ENCODE measurements at places on chromosomes 1 and 21. TPM values are rescaled to one million over a fixed set of nuclear protein-coding genes. Genes with fewer than 3 reads are reported as not detected.

DNA sequence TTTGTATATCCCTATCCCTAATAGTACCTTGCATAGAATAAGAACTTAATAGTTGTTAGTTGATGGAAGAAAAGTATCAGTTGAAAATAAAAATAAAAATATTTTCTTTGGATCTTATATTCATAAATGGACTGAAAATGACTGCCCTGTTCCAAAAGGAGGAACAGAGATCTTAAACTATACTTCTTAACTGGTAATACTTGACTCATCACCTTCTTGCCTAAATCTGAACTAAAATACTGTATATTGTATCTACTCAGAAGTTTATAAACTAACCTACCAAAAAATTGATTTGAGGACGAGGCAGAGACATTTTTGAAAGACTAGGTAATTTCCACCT lies 178.8 kb downstream of the SYT2 start:
- DNase-seq: no peak

GRCh38 chr1:174297351-174297750 lies 138.0 kb downstream of the RABGAP1L start:
- no peak for DNase-seq

GRCh38 chr1:20666804-20667203 lies 5.6 kb upstream of the DDOST start:
- DNase-seq: peak; percentile 68

GRCh38 chr1:218294546-218294945 lies 9.5 kb downstream of the RRP15 start:
- DNase-seq: no peak

- peak; percentile 87 for DNase-seq
Measured at GRCh38 chr1:169692756-169693460, 18.5 kb downstream of the SELL start.

DNA sequence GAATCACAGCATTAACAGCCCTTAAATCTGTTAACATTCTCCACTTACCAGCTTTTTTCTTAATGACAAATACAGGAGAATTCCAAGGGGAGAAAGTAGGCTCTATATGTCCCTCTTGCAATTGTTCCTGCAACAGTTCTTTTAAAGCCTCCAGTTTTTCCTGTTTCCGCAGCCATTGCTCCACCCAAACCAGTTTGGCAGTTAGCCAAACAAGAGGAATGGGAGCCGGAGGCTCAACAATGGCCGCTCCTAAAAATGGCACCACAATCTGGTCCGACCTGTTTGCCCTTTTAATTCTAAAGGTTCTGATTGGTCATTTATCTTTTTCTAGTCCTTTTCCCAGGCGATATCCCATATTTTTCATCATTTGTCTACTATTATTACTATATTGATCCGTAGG lies 14.0 kb upstream of the L1TD1 start:
- DNase-seq: no peak

DNA sequence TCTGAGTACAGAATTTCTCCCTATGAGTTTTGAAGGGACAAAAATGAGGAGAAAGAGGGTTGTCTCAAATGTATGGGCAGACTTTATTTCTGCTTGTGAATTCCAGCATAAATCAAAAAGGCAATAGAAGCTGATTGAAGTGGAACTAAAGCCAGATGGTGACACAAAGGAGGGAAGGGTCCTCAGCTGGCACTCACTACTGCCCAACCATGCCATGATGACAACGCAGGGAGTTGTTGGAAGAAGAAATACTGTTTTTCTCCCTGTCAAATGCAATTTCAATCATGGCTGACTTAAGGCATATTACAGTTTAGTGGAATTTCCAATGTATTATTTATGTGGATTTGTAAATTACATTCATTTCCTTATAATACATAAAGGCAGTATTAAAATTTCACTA lies 805.8 kb downstream of the ADGRL2 start:
- DNase-seq: no peak

GRCh38 chr21:17537299-17537698 lies 24.5 kb downstream of the CXADR start:
- no peak for DNase-seq

- no peak for DNase-seq
Measured at GRCh38 chr21:32056791-32057190, 184.0 kb downstream of the HUNK start.

- DNase-seq: peak; percentile 86
Measured at GRCh38 chr1:45326627-45327623, at the start of gene HPDL. Gene HPDL, plus strand, starts transcription at chr1:45326895. Its CDS starts 254 bp downstream, at chr1:45327149.

- no peak for DNase-seq
Measured at GRCh38 chr1:118481126-118481525, 296.1 kb upstream of the SPAG17 start.

DNA sequence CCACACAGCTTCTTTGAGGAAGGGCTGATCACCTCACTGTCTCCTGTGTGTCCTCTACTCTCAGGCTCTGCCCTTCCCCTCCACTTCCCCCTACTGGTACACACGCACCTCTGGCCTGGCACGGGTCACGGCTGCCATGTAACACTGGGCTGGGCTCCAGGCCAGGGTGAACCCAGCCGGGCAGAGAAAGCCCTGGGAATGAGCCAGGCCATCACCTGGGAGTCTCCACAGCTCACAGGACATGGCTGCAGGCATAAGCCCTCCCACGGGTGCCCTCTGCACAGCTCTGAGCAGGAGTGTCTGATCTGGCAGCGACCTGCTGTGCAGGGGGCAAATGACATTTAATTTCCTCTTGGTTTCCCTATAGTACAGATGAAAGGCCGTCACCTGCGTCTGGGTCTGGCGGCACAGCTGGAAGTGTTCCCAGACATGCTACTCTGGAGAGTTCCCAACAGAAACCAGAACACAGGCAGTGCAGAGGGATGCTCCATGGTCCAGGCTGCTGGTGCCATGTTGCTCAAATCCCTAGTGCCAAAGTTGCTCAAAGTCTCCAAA lies 61.2 kb downstream of the ERI3 start:
- no peak for DNase-seq

GRCh38 chr1:205751036-205751651 lies 1.2 kb upstream of the NUCKS1 start:
- DNase-seq: no peak

- no peak for DNase-seq
Measured at GRCh38 chr1:245225322-245226202, 70.8 kb downstream of the KIF26B start.

- no peak for DNase-seq
Measured at GRCh38 chr1:13443335-13443979, 33.2 kb downstream of the PRAMEF20 start.

DNA sequence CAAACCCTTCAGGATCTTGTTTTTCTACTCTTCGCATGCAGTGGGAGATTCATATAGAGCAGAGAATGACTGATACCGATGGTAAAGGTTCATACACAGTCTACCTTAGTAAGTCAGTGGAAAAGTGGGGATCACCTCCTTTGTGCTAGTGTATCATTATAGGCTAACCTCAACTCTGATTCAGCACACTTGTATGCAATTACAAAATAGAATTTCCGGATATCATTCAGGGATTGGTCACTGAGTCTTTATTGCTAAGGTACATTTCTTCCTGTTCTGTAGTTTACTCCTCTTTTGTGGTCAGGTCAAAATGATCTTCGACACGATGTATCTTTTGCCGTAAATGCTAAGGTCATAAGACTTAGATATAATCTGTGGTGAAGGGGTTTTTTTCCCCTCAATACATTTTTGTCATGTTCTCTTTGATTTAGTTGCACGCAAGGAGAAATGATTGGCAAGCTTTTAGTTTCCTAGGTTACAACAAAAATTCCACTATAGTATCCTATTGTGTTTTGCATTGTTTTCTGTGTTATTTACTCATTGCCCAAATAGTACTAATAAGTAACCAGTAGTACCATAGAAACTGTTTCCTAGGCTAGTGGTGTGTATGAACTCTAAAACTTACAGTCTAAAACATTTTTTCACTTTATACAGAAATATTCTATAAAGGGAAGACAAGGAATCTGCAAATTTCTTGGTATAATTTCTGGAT lies 35.7 kb upstream of the PLA2G4A start:
- DNase-seq: no peak

GRCh38 chr1:243791586-243792267 lies 58.3 kb downstream of the AKT3 start:
- DNase-seq: no peak

DNA sequence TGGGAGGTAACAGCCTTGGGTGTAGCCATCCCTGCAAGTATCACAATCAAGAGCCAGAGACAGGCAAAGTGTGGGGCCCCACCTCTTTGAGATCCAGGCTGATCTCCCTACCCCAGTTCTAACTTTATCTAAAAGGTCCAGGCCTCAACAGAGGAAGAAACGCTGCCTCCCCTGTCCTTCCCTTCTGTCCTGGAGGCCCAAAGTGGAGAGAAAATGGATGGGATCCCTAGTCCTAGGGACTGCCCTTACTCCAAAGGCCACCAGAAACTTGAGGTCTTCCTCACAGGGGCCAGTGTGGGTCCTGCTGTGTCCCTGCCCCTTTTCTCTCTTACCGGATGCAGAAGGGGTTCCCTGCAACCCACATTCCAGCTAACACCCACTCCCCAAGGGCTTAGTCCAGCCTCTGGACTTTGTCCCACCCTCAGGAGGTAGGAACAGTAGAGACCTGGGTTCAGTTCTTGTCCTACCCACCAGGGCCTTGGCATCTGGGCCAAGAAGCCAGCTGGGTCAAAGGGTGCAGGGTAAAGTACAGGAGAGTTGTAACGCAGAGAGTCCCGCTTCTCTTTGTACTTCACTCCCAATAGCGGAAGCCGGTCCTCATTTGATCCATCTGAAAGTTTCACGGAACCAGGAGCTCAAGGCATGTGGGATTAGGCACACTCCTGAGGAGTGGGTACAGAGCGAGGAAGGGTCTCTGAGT lies 1.9 kb downstream of the HDGF start:
- peak; percentile 69 for DNase-seq

- no peak for DNase-seq
Measured at GRCh38 chr1:44288883-44289282, 66.2 kb downstream of the ERI3 start.

GRCh38 chr1:41122851-41123518 lies 101.5 kb upstream of the SLFNL1 start:
- DNase-seq: peak; percentile 68

DNA sequence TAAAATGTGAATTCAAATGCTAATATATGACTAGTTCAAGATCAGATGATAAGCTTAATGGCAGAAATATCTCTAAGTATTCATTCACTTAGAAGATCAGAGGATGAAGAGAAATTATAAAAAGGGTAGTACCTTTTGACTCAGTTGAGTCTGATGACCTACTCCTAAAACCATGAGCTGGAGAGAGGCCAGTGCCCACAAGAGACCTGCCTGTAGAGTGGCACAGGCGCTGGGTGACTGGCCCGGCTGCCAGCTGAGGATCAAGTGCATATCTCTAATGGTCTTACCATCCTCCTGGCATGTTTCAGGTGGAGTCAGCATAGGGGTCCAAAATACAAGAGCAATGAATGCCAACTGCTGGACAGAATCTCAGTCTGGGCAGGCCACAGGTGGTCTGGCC lies 14.1 kb downstream of the DDAH1 start:
- no peak for DNase-seq

DNA sequence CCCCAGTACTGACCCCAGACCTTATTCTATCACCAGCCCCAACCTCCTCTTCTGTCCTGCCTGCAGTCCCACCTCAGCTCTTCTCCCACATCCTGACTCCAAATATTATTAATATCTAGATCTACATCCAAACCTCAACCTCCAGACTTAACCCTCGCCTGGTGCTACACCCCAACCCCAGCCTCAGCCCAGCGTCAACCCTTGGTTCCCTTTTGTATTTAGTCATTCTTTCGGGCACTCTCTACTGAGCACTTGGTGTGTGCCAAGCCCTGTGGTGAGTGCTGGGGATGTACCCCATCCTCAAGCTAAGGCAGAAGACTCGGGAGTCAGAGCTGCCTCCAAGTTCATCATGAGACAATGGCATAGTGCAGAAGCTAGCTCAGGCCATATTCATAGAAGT lies 1.1 kb downstream of the SHISAL2A start:
- DNase-seq: peak; percentile 64

DNA sequence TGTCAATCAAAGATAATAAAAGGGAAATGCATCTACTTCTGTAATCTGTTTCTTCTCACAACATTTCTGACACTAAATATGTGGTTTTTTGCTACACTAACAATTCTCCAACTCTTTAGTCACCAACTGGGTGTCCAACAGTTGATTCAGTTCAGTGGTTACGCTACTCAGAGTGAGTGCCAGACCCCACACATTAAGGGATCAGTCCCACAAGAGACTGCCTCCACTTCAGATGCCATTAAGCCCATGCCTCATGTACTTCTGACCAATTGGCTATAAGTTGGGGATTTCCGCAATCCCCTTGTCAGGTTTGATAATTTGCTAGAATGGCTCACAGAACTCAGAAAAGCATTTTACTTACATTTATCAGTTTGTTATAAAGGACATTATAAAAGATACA lies 28.4 kb downstream of the RNF2 start:
- no peak for DNase-seq

DNA sequence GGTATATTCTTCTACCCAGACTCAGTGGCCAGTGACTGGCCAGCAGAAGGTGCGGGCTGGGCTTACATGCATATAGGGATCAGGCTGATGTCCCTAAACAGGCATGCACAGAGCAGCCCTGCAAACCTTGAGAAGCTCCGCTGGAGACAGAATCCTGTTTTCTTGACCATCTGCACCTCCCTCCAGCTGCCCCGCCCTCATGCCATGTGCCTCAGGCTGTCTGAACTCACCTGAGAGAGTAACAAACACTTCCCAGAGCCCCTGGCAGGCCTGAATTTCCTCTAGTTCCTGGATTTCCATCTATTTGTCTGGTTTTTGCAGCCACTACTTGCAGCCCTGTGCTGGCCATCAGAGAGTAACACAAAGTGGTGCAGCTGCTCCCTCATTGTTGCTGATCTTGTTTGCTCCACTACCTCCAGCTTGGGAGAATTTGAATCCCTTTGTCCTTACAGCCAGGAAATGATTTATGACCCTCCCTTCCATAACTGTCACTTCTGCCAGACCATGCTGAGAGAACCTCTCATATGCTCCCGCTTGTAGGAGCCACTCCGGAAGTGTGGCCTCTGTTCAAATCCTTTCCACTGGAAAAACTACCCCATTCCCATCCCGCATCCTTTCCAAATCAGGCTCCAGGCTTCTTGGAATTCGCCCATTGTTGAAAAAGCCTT lies 113.6 kb downstream of the NMNAT2 start:
- no peak for DNase-seq

GRCh38 chr1:78622548-78622947 lies 2.3 kb downstream of the IFI44L start:
- DNase-seq: no peak

- DNase-seq: no peak
Measured at GRCh38 chr1:48687282-48688045, 89.2 kb downstream of the BEND5 start.

GRCh38 chr1:112297536-112297935 lies 98.5 kb upstream of the CTTNBP2NL start:
- no peak for DNase-seq

SMIM11 gene
- total RNA-seq: 23.7 TPM

PIGR gene
- total RNA-seq: 0.07 TPM

AMY2A gene
- total RNA-seq: not detected

SDC3 gene
- 0.33 TPM for total RNA-seq

TEX38 gene
- total RNA-seq: not detected

ITLN1 gene
- not detected for total RNA-seq

HSD3B2 gene
- total RNA-seq: not detected

DTL gene
- 90.4 TPM for total RNA-seq

CSMD2 gene
- not detected for total RNA-seq

HES5 gene
- not detected for total RNA-seq

OPTC gene
- not detected for total RNA-seq

RXFP4 gene
- not detected for total RNA-seq

KCNQ4 gene
- 1.5 TPM for total RNA-seq

ADPRS gene
- 38.8 TPM for total RNA-seq

PGLYRP3 gene
- total RNA-seq: not detected
